ENCODE measurements at places on chromosomes 7 and 10.

GRCh38 chr7:73520673-73521635 is 1.1 kb downstream of the BAZ1B start:
- H3K4me3 ChIP-seq = peak overlapping the region; percentile 76
- no peaks in the 10 kb centered on the region for H3K27me3 ChIP-seq
- peaks cover 55% of the 10 kb centered on the region for H3K4me1 ChIP-seq
- peaks cover 11% of the 10 kb centered on the region for H3K36me3 ChIP-seq

- peaks cover 49% of the 10 kb centered on the region for H3K4me1 ChIP-seq
- no peak for DNase-seq
- no peaks in the 10 kb centered on the region for H3K27me3 ChIP-seq
- no peaks in the 10 kb centered on the region for H3K36me3 ChIP-seq
- no peak overlapping the region for H3K4me3 ChIP-seq
Measured at GRCh38 chr7:50621973-50622490, 56.8 kb upstream of the DDC start.

DNA sequence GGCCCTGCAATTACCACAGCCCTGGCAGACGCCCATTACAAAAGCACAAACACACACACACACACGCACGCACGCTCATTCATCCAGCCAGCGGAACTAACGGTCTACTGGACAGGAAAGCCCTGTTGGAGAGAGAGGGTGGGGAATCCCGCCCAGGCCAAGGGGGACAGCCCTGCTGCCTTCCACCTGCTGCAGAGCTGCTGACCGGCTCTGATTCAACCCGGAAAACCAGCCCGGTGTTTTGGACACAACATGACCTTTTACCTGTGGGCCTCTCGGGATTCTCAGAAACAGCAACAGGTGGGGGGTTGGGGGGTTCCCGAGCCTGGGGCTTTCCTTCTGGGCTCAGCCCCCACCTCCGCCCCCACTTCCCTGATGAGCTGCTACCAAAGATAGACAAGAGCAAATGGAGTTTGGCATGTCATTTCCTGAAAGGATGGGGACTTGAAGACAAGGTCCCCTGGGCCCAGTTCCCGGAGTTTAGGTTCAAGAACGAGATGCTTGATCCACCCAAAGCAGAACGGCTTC is 18.5 kb upstream of the SERPINE1 start:
- peak; percentile 64 for DNase-seq
- no peaks in the 10 kb centered on the region for H3K36me3 ChIP-seq
- H3K4me3 ChIP-seq = no peak overlapping the region
- H3K4me1 ChIP-seq = peaks cover 3% of the 10 kb centered on the region
- H3K27ac ChIP-seq = peak overlapping the region; percentile 2

- no peak overlapping the region for H3K4me3 ChIP-seq
- DNase-seq = no peak
- no peaks in the 10 kb centered on the region for H3K36me3 ChIP-seq
- H3K27me3 ChIP-seq = no peaks in the 10 kb centered on the region
- no peaks in the 10 kb centered on the region for H3K4me1 ChIP-seq
Measured at GRCh38 chr7:114478384-114478783, 63.8 kb downstream of the FOXP2 start.

GRCh38 chr10:33493497-33493896 is 159.0 kb upstream of the NRP1 start:
- peaks cover 24% of the 10 kb centered on the region for H3K4me1 ChIP-seq
- no peak for DNase-seq
- no peaks in the 10 kb centered on the region for H3K36me3 ChIP-seq
- H3K4me3 ChIP-seq = no peak overlapping the region
- no peaks in the 10 kb centered on the region for H3K27me3 ChIP-seq

DNA sequence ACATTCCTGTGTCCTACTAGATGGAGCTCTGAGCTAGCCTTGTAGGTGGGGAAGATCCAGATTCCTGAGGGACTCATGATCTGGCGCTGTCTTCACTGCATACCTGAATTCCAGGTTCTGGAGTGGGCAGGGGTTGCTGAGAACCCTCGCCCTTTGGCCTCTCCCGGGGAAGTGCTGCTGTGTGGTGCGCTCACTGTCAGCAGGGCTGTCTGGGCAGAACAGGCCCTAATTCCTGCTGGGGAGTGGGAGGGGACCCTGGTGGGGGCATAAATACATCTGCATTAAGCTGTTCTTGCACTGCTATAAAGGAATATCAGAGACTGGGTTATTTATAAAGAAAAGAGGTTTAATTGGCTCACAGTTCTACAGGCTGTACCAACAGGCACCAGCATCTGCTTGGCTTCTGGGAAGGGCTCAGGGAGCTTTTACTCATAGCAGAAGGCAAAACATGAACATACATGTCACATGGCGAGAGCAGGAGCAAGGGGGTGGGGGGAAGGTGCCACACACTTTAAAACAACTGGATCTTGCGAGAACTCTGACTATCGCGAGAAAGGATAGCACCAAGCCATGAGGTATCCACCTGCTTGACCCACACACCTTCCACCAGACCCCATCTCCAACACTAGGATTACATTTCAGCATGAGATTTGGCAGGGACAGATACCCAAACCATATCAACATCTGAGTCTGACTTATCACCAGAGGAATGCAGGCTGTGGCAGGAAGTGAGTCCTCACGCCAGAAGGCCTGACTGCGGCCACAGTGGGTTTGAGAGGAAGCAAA is 115.0 kb downstream of the ADCY1 start:
- DNase-seq = no peak
- H3K27me3 ChIP-seq = no peaks in the 10 kb centered on the region
- H3K36me3 ChIP-seq = peaks cover 24% of the 10 kb centered on the region
- no peak overlapping the region for H3K27ac ChIP-seq

GRCh38 chr10:133400624-133401424 is 6.9 kb downstream of the MTG1 start:
- peaks cover under 1% of the 10 kb centered on the region for H3K4me1 ChIP-seq
- peak overlapping the region; percentile 78 for H3K27ac ChIP-seq
- DNase-seq = no peak
- H3K27me3 ChIP-seq = no peaks in the 10 kb centered on the region
- no peak overlapping the region for H3K4me3 ChIP-seq
- peaks cover 95% of the 10 kb centered on the region for H3K36me3 ChIP-seq

DNA sequence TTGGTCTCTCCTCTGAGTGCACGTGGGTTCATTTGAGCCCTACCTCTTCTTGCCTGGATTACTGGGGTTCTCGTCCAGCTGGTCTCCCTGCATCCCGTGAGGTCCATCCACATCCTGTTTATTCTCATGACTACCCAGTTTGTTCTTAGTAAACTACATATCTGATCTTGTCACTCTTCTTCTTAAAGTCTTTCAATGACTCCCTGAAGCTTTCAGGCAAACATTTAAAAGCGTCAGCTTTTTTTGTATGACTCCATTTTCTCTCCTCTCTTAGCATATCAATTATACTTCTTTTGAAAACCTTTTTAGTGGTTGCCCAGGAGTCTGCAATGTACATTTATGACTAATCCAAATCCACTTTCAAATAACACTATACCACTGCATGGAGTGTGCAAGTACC is 7.5 kb downstream of the SFXN2 start:
- H3K36me3 ChIP-seq = peaks cover under 1% of the 10 kb centered on the region
- H3K27ac ChIP-seq = no peak overlapping the region
- no peak overlapping the region for H3K4me3 ChIP-seq
- no peaks in the 10 kb centered on the region for H3K27me3 ChIP-seq
- DNase-seq = no peak
- peaks cover 28% of the 10 kb centered on the region for H3K4me1 ChIP-seq

DNA sequence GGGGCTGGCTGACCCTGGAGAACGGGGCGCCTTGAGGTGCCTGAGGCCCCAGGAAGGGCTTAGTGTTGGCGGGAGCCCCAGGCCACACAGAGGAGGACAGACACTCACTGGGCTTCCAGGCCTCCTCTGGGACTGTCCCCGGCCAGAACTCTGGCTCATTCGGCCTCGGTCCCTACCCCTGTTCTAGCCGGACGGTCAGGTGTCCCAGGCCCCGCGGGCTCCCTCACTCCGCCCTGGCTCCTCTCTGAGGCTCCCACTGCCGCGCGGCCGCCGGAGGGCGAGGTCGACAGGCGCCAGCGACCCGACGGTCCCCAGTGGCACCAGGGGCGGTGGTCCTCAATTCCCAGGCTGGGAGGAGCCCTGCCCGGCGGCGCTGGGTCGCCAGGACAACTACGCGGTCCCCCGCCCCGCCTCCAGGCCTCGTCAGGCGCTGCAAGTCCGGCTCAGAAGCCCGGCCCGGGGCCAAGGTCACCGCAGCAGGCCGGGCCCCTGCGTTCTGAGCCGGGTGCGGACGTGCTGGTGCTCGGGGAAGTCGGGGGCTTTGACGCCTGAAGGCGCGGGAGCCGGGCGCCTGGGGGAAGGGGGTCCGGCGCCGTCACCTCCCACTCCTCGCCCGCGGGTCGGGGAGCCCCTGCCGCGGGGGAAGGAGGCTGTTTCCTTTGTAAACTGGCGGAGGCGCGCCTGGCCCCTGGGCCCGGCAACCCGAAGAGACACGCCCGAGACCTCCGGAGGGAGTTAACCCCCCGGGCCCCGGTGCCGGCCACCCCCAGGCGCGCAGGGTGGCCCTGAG is 1.1 kb upstream of the PWWP2B start:
- peak overlapping the region; percentile 94 for H3K4me3 ChIP-seq
- H3K36me3 ChIP-seq = no peaks in the 10 kb centered on the region
- peaks cover 40% of the 10 kb centered on the region for H3K4me1 ChIP-seq
- peak; percentile 83 for DNase-seq
- no peaks in the 10 kb centered on the region for H3K27me3 ChIP-seq

GRCh38 chr10:97701438-97702069 is 12.0 kb upstream of the MARVELD1 start:
- DNase-seq = no peak
- no peak overlapping the region for H3K4me3 ChIP-seq
- no peaks in the 10 kb centered on the region for H3K36me3 ChIP-seq
- no peaks in the 10 kb centered on the region for H3K27me3 ChIP-seq
- no peak overlapping the region for H3K27ac ChIP-seq

DNA sequence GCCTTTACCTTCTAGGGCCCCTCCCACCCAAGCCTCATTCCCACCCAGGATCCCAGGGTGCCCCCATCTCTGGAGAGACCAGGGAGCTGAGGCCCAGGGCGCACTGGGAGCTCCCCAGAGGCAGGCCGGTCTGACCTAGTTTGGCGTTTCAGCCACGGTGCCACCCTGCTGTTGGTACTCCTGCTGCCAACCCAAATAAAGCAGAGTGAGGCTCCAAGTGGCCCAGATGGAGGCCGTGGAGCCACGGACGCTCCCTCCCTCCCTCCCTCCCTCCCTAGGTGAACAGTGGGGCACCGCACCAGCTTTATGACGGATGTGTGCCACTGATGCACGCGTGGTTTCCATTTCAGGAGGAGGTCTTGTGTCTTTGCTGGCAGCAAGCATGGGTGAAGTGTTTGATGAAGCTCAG is 1.8 kb downstream of the INPP5A start:
- peak overlapping the region; percentile 88 for H3K27ac ChIP-seq
- no peaks in the 10 kb centered on the region for H3K27me3 ChIP-seq
- peaks cover 31% of the 10 kb centered on the region for H3K4me1 ChIP-seq
- no peak for DNase-seq
- H3K36me3 ChIP-seq = no peaks in the 10 kb centered on the region

GRCh38 chr10:12417331-12417730 is 68.0 kb downstream of the CAMK1D start:
- no peak overlapping the region for H3K4me3 ChIP-seq
- no peaks in the 10 kb centered on the region for H3K27me3 ChIP-seq
- DNase-seq = no peak
- H3K36me3 ChIP-seq = no peaks in the 10 kb centered on the region
- H3K4me1 ChIP-seq = peaks cover 17% of the 10 kb centered on the region

- H3K4me3 ChIP-seq = no peak overlapping the region
- H3K27ac ChIP-seq = no peak overlapping the region
- H3K27me3 ChIP-seq = no peaks in the 10 kb centered on the region
Measured at GRCh38 chr7:82740246-82740848, 296.8 kb upstream of the CACNA2D1 start.

DNA sequence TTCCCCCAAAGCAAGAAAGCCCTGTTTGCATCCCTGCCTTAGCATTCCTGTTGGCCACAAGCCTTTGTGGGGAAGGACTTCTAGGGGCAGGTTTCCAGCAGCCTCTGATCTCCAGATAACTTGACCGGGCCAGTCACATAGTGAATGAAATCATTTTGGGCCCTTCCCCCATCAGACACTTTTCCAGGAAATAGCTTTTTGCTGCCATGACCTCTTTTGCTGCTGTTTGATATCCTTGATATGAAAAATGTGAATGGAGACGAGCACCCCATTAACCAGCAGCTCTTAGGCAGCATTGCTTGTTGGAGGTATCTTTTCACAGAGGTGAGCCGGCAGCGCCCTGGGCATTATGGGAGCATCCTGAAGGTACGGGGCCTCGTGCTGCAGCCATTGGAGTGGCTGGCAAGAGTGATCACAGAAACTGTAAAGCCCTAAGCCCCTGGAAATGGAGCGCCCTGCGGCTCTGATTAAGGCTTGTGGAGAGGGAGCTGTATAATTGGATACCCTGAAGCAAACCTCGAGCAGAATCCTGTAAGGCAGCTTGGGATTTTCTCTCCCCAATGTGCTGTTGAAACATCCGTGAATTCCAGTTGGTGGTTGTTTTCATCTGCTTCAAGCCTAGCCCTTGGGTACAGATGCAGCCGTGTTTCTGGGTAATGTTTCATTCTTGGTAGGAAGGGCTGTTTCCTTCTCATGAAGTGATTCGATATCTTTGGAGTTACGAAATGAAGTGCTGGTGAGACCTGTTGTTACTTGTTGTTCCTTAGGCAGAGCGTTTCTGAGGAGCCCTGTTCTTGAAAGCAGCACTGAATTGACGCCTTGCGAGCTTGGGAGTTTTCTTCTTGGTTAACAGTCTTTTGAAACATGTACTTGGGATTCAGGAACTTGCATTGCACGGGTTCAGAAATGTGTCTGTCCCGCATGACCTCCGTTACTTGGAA is 179.0 kb downstream of the PTEN start:
- no peaks in the 10 kb centered on the region for H3K27me3 ChIP-seq
- H3K4me3 ChIP-seq = no peak overlapping the region
- H3K27ac ChIP-seq = no peak overlapping the region

DNA sequence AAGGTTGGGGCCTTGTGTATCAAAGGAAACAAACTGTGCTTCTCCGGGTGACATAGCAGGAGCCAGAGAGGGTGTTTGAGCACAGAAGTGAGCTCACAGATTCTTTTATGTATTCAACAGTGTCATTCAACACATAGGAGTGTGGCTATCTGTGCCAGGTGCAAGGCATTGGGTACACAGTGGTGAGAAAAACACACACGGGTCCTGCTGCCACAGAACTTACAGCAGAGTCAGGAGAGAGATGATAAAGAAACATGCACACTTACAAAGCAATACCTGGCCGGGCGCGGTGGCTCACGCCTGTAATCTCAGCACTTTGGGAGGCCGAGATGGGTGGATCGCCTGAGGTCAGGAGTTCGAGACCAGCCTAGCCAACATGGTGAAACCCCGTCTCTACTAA is 16.3 kb upstream of the ECHDC3 start:
- no peaks in the 10 kb centered on the region for H3K27me3 ChIP-seq
- DNase-seq = no peak
- no peaks in the 10 kb centered on the region for H3K36me3 ChIP-seq
- H3K4me1 ChIP-seq = no peaks in the 10 kb centered on the region
- no peak overlapping the region for H3K4me3 ChIP-seq
- H3K27ac ChIP-seq = no peak overlapping the region

Measured in heart right ventricle (tissue), 16 donors.